ENCODE measurements at places on chromosomes 3 and 15.

- DNase-seq, result no peak
- H3K27ac ChIP-seq, result no peak overlapping the region
- no peaks in the 10 kb centered on the region for H3K36me3 ChIP-seq
- no peaks in the 10 kb centered on the region for H3K4me1 ChIP-seq
- no peak overlapping the region for H3K4me3 ChIP-seq
- no peaks in the 10 kb centered on the region for H3K27me3 ChIP-seq
Measured at GRCh38 chr3:135576751-135577150, 388.8 kb upstream of the PPP2R3A start.

GRCh38 chr3:72487078-72487765 lies 361.0 kb downstream of the SHQ1 start:
- no peaks in the 10 kb centered on the region for H3K4me1 ChIP-seq
- no peak for DNase-seq
- no peak overlapping the region for H3K27ac ChIP-seq
- H3K36me3 ChIP-seq, result no peaks in the 10 kb centered on the region
- H3K27me3 ChIP-seq, result no peaks in the 10 kb centered on the region

DNA sequence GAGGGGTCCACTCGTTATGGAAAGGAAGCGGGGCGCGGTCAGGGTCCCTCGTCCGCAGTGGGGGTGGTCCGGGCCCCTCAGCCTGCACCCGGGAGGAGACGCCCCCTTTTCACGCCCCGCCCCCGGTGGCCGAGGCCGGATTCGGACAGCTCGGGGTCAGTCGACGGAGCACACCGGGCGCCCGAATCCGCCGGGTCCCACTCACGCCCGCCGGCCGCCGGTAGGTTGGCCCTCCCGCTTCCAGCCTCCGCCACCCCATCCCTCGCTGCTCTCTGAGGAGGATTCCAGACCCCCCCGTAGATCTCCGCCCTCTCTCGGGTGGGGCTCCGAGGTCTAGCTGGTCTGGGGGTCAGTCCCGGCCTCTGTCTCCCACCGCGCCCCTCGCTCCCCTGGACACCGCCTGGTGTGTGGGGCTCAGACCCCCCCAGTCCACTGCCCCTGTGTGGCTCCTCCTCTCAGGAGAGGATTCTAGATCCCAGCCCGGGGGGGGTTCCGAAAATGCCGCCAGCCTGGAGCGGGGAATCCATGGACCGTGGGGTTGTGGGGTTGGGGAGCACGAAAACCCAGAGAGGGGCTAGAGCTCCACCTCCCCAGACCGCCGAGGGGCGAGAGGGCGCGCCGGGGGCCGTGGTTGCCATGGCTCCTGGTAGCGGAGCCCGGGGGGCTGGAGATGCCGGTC lies 725 bp downstream of the CHL1 start:
- H3K27me3 ChIP-seq, result peaks cover 13% of the 10 kb centered on the region
- DNase-seq, result no peak
- no peak overlapping the region for H3K4me3 ChIP-seq
- H3K27ac ChIP-seq, result no peak overlapping the region

GRCh38 chr15:63156086-63156710 lies 1.1 kb downstream of the RPS27L start:
- H3K4me1 ChIP-seq, result no peaks in the 10 kb centered on the region
- peak overlapping the region; percentile 98 for H3K4me3 ChIP-seq
- no peaks in the 10 kb centered on the region for H3K27me3 ChIP-seq
- DNase-seq, result no peak

GRCh38 chr15:42395838-42396237 lies 36.5 kb downstream of the CAPN3 start:
- H3K4me3 ChIP-seq, result no peak overlapping the region
- no peak overlapping the region for H3K27ac ChIP-seq
- peaks cover 7% of the 10 kb centered on the region for H3K36me3 ChIP-seq
- H3K27me3 ChIP-seq, result no peaks in the 10 kb centered on the region
- no peak for DNase-seq
- no peaks in the 10 kb centered on the region for H3K4me1 ChIP-seq

DNA sequence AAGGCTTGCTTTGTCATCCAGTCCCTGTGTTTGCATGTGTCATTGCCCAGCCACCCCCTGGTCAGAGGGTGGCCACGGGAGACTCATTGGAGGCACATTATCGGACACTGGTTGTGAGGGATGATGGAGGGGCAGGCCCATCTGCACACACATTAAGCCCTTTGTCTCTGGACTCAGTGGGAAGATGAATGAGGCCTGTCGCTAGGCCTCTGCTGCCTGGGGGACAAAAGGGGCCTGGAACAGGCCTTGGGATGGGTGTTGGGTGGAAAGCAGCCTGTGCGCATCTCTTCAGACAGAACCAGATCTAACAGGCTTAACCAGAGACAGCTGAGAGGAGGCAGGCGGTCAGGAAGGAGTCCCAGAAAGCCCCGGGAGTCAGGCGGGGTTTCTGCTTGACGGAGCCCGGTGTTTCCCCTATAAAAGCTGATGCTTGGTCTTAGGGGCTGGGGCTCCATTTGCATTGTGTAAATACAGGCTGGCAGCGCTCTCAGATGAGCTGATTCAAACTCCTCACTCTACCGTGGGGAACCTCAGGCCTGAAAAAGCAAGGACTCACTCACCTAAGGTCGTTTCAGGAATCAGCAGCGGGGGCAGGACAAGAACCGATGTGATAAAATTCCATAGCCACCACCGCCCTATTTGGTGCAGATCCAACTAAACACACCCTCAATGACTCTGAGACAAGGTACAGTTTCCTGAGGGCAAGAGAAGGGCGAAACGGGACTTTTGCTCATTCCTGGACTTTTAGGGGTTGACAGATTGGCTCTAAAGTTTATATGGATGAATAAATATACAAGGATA lies 17.1 kb upstream of the SKIC8 start:
- H3K27ac ChIP-seq, result no peak overlapping the region
- no peaks in the 10 kb centered on the region for H3K4me1 ChIP-seq
- no peak for DNase-seq
- H3K4me3 ChIP-seq, result no peak overlapping the region
- no peaks in the 10 kb centered on the region for H3K36me3 ChIP-seq

- no peaks in the 10 kb centered on the region for H3K27me3 ChIP-seq
- DNase-seq, result no peak
- peak overlapping the region; percentile 82 for H3K4me3 ChIP-seq
Measured at GRCh38 chr3:192916371-192917027, 1.2 kb downstream of the MB21D2 start.

- H3K36me3 ChIP-seq, result no peaks in the 10 kb centered on the region
- no peak overlapping the region for H3K4me3 ChIP-seq
- H3K4me1 ChIP-seq, result no peaks in the 10 kb centered on the region
- DNase-seq, result no peak
- H3K27ac ChIP-seq, result no peak overlapping the region
Measured at GRCh38 chr3:6416049-6416661, 444.8 kb upstream of the GRM7 start.

GRCh38 chr3:126715432-126715831 lies 11.4 kb downstream of the CHCHD6 start:
- no peak overlapping the region for H3K27ac ChIP-seq
- DNase-seq, result no peak
- no peak overlapping the region for H3K4me3 ChIP-seq
- H3K4me1 ChIP-seq, result no peaks in the 10 kb centered on the region

- no peak for DNase-seq
- H3K36me3 ChIP-seq, result peaks cover 38% of the 10 kb centered on the region
- H3K4me1 ChIP-seq, result no peaks in the 10 kb centered on the region
- H3K4me3 ChIP-seq, result no peak overlapping the region
Measured at GRCh38 chr3:15007681-15008141, 57.4 kb downstream of the MRPS25 start.

DNA sequence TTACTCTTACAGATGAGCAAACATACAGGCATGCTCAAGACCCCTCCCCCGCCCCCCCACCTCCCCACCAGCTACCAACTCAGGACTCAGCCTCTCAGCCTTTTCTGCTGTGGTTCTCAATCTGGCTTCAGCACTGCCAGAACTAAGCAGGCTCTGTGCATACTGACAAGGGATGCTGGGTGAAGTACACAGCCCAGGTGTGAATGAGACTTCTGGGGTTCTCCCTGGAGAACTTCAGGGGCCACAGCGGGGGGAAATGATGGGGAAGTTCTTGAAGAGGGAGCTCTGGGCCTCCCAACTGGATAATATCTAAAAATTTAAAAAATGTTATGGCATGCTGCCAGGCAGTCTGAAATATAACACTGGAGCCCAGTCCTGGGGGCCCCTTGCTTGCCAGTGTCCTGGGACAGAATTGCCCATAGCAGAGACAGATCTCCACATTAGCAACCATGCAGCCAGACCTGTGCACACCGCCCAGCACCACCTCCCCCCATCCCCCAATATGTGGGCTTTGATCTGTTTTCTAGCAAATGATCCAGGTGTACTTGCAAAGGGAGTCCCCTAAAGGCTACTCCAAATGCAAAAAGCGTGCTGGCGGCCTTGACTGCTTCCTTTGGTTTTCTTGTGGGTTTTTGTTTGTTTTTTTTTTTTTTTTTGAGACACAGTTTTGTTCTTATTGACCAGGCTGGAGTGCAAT lies 41.4 kb downstream of the PGPEP1L start:
- DNase-seq, result no peak
- no peaks in the 10 kb centered on the region for H3K27me3 ChIP-seq
- H3K36me3 ChIP-seq, result no peaks in the 10 kb centered on the region
- no peak overlapping the region for H3K27ac ChIP-seq
- H3K4me1 ChIP-seq, result no peaks in the 10 kb centered on the region

GRCh38 chr3:124064050-124064449 lies 72.1 kb upstream of the ROPN1 start:
- H3K4me1 ChIP-seq, result no peaks in the 10 kb centered on the region
- no peak overlapping the region for H3K4me3 ChIP-seq
- no peak for DNase-seq
- no peaks in the 10 kb centered on the region for H3K36me3 ChIP-seq
- H3K27me3 ChIP-seq, result no peaks in the 10 kb centered on the region

DNA sequence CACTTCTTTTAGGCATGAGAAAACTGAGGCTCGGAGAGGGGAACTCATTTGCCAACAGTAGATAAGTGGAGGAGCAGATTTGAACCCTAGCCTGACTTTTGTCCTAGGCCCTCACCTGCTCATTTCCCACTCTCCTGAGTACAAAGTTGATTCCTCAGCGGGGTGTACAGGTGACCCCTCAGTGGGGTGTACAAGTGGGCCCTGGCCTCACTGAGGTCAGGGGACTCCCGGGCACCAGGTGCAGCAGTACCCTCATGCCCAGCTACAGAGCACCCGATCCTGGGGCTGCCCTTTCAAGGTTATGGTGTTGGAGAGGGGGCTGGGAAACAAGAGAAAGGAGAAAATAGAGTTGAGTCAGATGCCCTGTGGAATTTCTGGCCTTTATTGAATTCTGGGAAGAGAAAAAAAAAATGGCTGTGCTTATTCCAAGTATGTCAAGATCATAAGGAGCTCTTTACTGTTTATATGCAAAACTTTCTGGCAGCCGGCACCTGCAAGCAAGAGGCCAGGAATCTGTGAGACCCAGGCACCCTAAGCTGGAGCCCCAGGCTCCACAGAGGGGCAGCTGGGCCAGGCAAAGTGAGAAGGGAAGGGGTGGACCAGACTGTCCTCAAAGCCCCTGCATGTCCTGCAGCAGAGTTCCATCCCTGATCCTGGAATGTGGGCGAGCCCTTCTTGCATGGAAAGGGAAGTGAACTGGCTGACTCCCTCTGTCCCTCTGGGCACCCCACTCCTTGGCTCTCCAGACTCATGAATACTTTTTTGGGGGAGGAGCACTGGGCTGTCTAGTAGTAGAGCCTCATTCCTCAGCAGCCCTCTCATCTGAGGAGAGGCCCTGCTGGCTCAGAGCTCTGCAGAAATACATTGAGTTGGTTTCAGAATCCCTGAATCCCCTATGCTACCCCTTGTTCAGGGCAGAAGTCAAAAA lies 43.1 kb downstream of the AMOTL2 start:
- H3K4me3 ChIP-seq, result no peak overlapping the region

DNA sequence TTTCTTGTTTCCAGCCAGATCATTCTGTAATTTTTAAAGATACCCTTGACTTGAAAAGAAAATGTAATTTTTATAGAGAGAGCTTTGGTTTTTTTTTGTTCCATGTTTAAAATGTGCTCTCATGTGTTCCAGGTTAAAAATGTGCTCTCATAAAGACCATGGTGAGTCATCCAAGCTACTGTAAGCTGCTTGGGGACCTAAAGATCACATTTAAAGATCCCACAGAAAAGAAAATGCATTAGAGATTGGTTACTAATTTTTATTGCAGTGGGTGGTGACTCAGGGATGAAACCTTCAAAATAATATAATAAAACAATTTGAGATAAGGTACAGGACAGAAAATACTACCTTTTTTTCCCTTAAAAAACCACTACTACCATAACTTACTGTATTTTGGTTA lies 11.0 kb downstream of the TCF12 start:
- H3K27ac ChIP-seq, result no peak overlapping the region
- no peaks in the 10 kb centered on the region for H3K36me3 ChIP-seq
- peaks cover 6% of the 10 kb centered on the region for H3K4me1 ChIP-seq
- no peak overlapping the region for H3K4me3 ChIP-seq
- no peak for DNase-seq

DNA sequence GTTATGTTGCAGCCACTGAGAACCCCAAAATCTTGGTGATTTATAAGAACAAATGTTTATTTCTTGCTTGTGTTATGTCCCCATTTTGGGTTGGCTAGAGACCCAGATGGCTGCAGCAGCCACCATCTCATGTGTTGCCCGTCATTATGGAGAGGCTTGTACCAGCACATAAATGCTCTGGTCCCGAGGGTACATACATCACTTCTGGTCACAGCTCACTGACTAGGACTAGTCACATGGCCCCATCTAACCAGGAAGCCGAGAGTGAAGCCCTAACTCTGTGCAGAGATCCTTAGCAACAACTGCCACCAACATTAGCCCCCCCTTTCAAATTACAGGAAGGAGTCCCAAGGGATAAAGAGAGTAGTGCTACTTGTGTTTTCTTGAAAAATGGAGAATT lies 25.5 kb upstream of the HACD2 start:
- no peak overlapping the region for H3K27ac ChIP-seq
- H3K27me3 ChIP-seq, result no peaks in the 10 kb centered on the region
- no peak for DNase-seq

Data from effector memory CD4-positive, alpha-beta T cell (primary cell).